ENCODE measurements at places on chromosomes 5 and 9. TPM values are rescaled to one million over a fixed set of nuclear protein-coding genes. Genes with fewer than 3 reads are reported as not detected.

DNA sequence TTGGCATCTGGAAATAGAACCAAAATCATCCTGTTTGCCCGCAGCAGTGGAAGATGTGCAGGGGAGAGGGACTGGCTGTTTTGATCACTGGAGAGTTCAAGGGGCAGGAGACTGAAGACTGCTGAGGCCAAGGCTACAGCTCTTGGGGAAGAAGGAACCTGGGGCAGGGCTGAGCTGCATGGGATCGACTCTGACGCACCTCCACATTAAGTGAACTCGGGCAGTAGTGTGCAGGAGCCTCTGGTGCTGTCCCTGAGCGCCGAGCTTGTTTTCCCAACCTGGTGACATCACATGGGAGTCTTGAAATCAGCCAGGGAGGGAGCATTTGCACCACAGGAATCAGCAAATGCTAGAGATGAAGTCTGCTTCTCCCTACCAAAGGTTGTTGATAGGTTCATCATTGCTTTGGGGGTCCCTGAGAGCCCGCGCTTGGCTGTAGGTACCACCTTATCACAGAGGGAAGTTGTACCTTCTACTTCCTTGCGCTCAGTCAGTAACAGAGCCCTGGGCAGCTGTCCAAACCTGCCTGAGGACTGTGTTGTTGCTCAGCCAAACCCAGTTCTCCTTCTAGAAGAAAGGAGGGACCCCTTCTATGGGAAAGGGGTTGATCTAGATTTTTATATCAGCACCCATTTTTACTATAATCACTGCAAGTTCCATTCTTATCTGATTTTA is 52.3 kb upstream of the CTSL start:
- no peak for DNase-seq

Gene EPB41L4B
- 163 TPM for total RNA-seq

GRCh38 chr9:137374131-137374845 is 48.7 kb downstream of the EXD3 start:
- no peak for DNase-seq

Gene OCLN
- 50.2 TPM for total RNA-seq

- no peak for DNase-seq
Measured at GRCh38 chr9:17725399-17726010, 146.6 kb downstream of the SH3GL2 start.

DNA sequence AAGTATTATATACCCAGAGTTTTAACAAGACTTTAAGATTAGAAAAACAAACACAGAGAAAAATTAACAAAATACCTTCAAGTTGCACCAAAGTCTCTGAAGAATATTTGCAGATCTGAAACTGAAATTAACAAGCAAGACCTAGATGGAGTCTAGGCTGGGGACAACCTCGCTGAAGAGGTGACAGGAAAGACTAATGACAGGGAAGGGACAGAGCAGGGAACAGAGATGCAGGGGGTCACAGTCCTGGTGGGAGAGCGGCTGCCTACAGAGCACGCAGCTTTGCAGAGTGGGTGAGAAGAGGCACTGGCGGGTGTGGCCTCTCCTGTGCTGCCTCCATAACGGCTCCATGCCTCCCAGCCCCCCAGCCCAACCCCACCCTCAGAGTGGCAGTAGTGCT is 13.5 kb downstream of the RETREG1 start:
- no peak for DNase-seq

Gene SIL1
- total RNA-seq = 35.8 TPM

- DNase-seq = no peak
Measured at GRCh38 chr5:9056046-9056445, 489.8 kb downstream of the SEMA5A start.

GRCh38 chr5:69007726-69008368 is 86.0 kb upstream of the SLC30A5 start:
- peak; percentile 87 for DNase-seq

Gene SLC6A7
- total RNA-seq = 26.4 TPM

Gene UGT3A1
- total RNA-seq = not detected

Gene CDC20B
- total RNA-seq = not detected

Gene ACTBL2
- not detected for total RNA-seq

Gene BTNL3
- total RNA-seq = 46.5 TPM

DNA sequence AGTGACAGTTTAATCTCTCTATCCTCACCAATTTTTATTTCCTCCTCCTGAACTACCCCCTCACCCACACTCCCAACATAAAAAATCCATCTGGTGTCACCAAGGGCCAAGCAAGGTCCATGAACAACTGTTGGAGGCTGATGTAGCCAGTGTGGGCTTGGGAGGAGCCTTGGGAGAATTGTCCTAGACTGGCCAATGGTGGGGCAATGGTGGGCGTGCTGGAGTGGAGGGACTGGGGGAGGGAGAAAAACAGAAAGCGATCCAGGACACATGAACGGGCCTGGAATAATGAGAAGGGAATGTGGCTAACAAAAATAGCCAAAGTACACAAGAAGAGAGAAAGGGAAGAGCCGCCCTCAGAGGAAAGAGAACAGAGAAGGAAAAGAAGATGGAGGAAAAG is 272.6 kb downstream of the ENC1 start:
- no peak for DNase-seq

Gene KIF20A
- total RNA-seq = 1.4 TPM

- DNase-seq = no peak
Measured at GRCh38 chr5:57698802-57699201, 216.2 kb upstream of the ACTBL2 start.

- DNase-seq = peak; percentile 83
Measured at GRCh38 chr9:134378901-134379338, 52.7 kb downstream of the RXRA start.

Gene SLC36A3
- not detected for total RNA-seq

GRCh38 chr5:121962347-121962670 is 534 bp downstream of the SRFBP1 start:
- DNase-seq = no peak

DNA sequence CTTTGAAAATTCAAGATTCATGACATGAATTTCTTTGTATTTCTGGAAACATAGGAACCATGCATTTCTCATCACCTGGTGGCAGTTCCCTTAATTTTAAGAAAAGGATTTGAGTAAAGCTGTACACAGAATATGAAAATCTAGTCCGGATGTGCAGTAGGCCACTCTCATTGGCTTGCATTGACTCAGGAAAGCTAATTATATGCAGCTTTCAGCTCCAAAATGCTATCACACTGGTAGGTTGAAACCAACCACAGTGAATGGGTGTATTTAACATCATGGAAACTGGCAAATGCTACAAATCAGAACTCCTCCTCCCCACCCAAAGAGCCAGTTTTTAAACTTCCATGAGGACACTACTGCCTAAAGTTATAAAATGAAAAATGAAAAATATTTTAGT is 161.6 kb upstream of the FBXL17 start:
- no peak for DNase-seq

Gene JAKMIP2
- 9.0 TPM for total RNA-seq

Gene F12
- 3.0 TPM for total RNA-seq

Gene MRPS27
- 40.3 TPM for total RNA-seq

Gene FBP1
- total RNA-seq = 17.6 TPM

Measured in mucosa of descending colon (tissue), 3 donors.